Amniotic stem cell (primary cell): ENCODE measurements at places on chromosomes 12 and 14.

GRCh38 chr14:64878837-64879634 lies 671 bp downstream of the SPTB start:
- no peak for DNase-seq

GRCh38 chr12:21568115-21568514 lies 36.5 kb downstream of the GYS2 start:
- DNase-seq = no peak

- DNase-seq = no peak
Measured at GRCh38 chr12:49939707-49940106, 10.8 kb upstream of the AQP2 start.

DNA sequence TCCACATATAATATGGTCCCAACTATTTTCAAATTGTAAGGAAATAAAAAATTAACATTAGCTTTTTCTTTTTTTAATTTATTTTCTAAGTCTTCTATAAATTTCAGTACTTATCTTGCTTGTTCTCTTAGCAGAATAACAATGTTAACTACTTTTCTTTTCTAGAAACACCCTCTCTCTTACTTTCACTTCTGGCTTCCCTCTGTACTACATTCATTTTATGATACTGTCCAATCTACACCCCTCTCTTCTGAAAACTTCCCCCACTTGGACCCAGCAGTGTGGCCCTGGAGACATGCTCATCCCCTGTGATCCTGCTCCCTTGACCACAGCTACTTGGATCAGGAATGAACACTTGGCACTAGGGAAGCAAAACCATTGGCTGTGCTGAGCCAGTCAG lies 15.7 kb downstream of the SGPP1 start:
- DNase-seq = no peak

DNA sequence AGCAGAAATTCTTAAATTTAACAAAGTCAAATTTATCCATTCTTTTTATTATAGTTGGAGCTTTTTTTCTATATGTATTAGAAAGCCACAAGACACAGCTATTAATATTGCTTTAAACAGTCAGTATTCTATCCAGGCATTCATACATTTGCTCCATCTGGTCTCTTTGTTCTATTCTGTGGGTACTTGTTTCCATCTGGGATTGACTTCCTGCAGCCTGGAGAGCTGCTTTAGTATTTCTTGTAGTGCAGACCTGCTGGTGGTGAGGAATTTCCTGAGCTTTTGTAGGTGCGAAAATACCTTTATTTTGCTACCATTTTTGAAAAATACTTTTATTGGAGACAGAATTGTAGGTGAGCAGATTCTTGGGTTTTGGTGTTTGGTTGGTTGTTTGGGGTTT lies 29.0 kb downstream of the CCDC60 start:
- no peak for DNase-seq

- DNase-seq = no peak
Measured at GRCh38 chr12:72586456-72586855, 314.3 kb downstream of the TRHDE start.

DNA sequence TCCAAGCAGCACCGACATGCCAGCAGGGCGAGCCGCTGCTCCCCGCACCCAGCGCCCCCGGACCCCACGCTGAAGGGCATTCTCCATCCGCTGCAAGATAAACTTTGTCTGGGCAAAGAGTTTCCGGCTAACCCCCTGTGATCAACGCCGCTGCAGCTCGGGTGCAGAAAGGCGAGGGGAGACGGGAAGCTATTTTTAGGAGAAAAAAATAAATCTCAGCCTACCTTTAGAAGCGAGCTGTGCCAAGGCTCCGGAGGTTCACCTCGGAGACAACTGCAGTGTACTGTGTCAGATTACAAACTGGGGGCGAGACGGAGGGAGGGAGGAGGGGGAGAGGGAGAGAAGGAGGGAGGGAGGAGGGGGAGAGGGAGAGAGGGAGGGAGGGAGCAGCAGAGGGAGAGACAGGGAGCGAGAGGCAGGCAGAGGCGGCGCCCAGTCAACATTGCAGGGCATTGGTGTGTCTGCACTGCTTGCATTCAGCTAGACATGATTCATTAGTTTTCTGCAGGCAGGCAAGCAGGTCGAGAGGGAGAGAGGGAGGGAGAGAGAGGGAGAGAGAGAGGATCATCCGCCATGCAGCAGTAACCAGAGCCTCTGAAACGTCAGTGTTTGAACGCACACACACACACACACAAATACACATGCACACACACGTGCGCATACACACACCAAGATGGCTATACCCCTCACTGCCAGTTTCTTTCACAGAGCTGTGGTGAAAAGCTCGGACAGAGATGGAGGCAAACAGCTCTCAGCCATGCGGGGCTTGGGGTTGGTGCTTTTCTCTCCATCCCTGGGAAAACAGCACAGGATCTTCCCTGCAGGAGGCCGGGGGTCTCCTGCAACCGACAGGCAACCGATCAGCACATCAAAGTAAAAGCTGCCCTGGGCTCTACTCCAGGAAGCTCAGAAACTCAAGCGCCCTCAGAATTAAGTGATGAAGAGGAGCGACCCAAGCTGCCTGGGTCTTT lies at the start of gene RIMBP2:
TSS of gene RIMBP2 (minus strand) at position 302 of the 971 bp plus-strand sequence. CDS start 237,286 bp downstream, outside the sequence.
- DNase-seq = no peak
